Stimulated activated CD4-positive, alpha-beta T cell treated with anti-CD3 and anti-CD28 coated beads, Interleukin-4, amount 100 ng/mL, for 48 hours (primary cell): ENCODE measurements at places on chromosomes 13 and 19.

GRCh38 chr13:113190181-113190580 lies 18.3 kb downstream of the PCID2 start:
- no peak for DNase-seq

DNA sequence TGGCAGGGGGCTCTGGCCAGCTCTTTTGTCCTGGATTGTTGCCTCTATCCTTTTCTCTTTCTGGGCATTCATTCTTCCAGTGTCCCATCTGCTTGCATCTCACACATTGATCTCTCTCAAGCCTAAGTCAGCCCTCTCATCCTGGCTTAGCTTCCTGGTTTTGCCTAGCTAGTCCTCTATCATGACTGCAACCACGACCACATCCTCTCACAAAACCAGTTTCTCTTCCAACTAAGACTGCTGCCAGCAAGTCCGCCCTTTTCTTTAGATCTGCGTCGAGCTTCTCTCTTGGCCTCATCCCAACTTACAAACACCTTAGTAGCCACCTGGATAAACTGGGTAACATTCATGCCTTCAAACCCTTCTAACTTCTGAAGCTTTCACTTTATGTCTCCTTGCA lies 212.2 kb upstream of the HTR2A start:
- no peak for DNase-seq

- DNase-seq, result no peak
Observed at GRCh38 chr19:32711747-32712146, 7.8 kb upstream of the TDRD12 start.

DNA sequence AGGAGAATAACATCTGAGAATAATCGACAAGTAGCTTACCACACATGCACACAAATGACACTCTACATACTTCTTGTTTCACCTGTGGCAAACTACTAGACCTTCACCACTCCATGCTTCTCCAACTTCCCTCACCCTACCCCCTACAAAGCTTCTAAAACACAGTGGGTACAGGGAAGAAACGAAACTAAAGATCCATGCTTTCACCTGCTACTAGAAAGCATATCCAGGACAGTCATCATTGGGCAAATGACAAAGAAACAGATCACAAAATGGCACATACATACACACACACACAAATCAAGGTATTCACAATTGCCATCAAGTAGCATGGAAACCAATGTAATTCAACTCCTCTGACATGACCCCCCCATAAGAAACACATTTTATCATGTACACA lies 10.6 kb downstream of the BRD4 start:
- DNase-seq, result no peak

GRCh38 chr13:27110056-27110746 lies 61.4 kb downstream of the USP12 start:
- no peak for DNase-seq

GRCh38 chr19:49879243-49879963 lies 1.9 kb downstream of the TBC1D17 start:
- no peak for DNase-seq

- DNase-seq, result no peak
Observed at GRCh38 chr13:98528663-98529064, 48.2 kb downstream of the STK24 start.

DNA sequence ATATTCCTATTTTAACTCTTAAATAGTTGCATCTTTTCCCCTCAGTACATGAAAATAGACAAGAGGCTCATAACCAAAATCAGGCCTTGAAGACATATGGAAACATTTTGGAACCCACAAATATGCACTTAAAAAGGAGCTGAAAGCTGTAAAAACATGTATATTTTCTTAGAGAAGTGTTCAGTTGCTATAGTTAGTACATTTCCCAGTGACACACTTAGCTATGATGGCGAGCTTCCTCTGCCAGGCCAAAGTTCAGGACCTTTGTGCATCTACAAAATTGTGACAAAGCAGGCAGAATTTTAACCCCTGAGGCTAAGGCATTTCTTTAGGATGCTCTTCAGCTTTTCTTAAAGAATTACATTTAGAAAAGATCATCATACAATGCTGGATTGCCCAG lies 54.5 kb downstream of the RCBTB2 start:
- no peak for DNase-seq

DNA sequence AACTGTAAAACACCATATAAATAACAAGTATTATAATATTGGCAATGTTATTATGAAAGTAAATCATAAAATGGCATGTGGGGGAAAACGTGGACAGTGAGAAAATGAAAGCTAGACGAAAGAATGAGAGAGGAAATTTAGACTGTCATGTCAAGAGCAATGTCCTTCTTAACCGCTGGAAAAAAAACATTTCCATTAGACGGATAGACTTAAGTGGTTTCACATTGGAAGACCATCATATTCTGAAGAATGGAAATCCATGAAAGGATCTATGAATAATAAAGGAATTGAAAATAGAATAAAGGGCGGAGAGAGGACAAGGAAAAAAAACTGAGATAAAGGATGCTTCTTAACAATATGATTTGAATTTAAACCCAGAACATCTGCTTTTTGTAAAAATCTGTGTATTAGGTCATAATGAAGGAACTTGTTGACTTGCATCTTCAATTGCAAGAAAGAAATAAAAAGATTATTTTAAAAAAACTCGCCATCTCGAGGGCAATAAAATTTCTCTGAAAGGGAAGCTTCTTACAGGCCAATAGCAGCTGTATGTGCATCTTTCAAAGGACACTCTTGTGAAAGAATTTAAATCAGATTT lies 90.6 kb downstream of the SPRY2 start:
- DNase-seq, result no peak

DNA sequence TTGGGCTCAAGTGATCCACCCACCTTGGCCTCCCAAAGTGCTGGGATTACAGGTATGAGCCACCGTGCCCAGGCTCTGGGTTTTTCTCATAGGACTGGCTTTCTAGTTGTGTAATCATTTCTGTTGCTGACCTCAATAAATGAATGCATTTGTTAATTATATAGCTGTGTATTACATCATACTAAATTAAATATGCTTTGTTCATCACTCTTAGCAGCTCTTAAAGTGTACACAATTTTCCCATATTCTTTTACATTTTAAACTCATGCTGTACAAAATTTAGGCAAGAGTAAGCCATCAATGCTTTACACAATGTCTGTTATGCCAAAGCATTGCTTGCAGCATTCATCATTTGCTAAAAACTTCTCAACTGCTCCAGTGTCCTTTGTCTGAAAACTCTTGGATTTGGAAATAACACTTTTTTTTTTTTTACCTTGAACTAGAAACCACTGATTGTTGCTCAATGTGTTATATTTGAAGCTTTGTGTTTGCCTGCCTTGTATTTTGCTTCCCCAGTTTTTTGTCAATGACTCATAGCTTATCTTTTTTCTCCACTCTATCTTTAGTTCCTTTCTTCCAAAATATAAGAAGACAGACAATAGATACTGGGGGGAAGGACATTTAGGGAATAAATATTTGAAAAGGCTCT lies 31.4 kb downstream of the CCDC122 start:
- no peak for DNase-seq
